Cardiac septum (tissue), 1 donor: ENCODE measurements at places on chromosomes 4 and X. TPM values are rescaled to one million over a fixed set of nuclear protein-coding genes. Genes with fewer than 3 reads are reported as not detected.

DNA sequence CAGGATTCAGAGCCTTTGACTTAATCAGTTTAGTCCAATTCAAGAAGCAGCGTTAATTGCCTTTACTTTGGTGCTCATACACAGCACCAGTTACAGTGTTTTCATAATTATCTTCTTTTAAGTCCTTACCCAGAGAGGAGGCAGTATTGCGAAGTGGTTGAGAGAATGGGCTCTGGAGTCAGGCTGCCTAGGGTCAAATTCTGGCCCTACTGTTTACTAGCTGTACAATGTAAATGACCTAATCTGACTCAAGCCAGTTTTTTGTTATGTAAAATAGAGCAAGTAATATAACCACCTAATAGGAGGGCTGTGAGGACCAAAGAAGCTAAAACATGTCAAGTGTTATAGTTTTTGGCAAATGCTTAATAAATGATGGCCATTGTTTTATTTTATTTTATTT is 27.6 kb downstream of the WDR44 start:
- no peak for DNase-seq

- DNase-seq: no peak
These were observed 41.8 kb downstream of the FGF13 start for GRCh38 chrX:138669693-138670092.

GRCh38 chrX:40323977-40324376 is 226.2 kb upstream of the BCOR start:
- DNase-seq: no peak

- DNase-seq: no peak
These were observed 24.2 kb downstream of the MAGED1 start for GRCh38 chrX:51917604-51918003.

DNA sequence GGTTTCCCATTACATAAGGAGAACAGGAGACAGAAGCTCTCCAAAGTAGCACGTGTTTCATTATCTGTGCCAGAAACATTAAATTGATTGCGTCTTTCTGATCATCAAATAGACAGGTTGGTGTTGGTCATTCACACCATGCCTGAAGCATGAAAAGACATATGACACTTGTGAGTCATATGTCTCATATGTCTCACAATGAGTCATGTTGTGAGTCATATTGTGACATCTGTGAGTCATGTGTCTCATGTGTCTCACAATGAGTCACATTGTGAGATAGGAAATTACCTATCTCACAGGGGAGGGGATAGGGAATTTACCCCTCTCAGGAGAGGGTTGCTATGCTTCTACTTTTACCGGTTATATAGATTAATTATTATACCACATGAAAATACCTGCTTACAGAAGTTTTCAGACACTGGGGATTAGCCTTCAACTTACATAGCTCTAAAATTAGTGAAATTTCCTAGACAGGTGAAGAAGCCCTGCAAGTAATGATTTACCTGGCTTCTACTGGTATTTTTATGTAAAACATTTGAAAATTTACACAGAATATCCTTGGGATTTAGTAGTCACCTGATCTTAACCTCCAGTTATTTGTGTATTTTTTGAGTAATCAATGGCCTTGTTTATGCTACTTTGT is 80.8 kb downstream of the NPFFR2 start:
- DNase-seq: no peak

GRCh38 chr4:173547889-173548288 is 17.9 kb upstream of the HAND2 start:
- no peak for DNase-seq

DNA sequence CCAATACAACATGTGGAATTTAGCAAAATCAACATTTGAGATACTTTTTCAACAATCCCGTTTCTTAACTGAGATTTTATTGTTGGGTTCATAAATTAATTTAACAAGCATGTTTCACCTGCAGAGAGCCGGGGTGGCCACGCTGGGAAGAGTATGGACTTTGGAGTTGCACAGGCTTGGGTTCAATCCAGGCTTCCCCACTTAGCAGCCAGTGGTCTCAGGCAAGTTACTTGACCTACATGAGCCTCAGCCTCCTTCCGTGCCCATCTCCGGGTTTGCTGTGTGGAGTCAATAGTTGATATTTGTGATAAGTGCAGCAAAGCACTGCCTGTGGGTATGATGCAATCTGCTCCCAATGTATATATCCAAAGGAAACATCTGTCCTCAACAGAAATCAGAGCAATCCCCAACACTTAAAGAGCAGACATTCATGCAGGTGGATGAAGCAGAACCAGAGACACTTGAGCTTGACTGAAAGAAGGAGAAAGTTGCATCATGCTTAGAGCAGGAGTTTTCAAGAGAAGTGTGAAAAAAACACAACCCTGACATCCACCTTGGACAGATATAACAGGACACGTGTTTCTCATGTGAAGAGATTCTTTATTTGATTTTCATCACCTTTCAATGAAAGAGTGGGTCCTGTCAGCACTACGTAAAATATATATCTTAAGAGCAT is 5.1 kb downstream of the CYTL1 start:
- no peak for DNase-seq

DNA sequence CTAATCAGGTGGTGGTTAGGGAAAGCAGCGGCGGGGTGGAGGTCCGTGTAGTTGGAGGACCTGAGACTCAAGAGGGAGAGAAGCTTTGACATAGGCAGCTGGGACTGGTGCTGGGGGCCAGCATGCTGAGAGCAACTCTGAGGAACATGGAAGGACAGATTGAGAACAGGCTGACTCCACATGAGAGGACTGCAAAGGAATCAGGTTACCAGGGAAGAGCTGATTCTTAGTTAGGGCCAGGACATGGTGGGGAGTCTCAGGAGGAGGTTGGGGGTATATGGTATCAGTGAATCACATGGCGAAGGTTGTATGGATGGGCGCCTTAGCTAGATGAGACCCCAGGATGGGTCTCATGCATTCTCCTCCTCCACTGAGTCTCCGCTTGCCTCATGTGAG is 264.0 kb upstream of the BOD1L1 start:
- no peak for DNase-seq

- DNase-seq: no peak
These were observed 31.2 kb downstream of the RPS6KA6 start for GRCh38 chrX:84156821-84157220.

DNA sequence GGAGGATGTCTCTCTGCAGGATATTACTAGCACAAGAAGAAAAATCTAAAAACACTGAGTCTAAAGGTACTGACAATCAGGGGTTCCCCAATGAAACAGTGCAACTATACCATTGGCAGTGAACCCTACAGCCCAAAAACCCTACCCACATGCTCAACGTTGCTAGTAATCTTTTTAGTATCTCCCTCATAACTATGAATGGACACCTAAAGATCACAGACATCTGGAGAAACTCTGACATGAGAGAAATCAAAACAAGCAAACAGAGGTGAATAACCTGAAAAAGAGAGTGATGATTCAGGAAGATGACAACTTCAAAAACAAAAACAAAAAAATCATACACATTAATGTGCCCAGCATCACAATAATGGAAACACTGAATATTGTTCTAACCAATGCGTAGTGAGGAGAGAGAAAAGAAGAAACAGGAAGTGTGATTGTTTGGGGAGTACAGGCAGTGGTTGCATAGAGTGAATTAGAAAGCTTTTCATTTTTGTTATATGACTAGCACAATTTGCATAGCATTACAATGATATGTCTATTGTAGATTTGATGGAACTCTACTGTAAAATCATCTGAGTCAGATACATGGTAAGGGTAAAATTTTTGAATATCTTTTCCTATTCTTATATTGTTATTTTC is 78.9 kb upstream of the FMR1 start:
- DNase-seq: no peak

GRCh38 chr4:184713887-184714286 is 20.0 kb downstream of the CENPU start:
- DNase-seq: no peak

DNA sequence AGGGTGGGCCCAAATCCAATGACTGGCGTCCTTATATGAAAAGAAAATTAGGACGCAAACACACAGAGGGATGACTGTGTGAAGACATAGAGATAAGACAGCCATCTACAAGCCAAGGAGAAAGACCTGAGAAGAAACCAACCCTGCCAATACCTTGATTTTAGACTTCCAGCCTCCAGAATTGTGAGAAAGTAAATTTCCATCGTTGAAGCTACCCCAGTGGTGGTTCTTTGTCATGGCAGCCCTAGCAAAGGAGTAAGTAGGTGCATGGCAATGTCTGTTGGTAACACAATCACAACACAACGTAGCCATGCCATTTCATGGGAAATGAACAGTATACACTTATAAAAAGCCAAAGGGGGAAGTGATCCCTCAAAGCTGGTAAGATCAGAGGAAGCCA is 25.3 kb downstream of the SMIM20 start:
- DNase-seq: no peak

- DNase-seq: no peak
These were observed 33.8 kb upstream of the SPANXN1 start for GRCh38 chrX:145213504-145213903.

GRCh38 chrX:143094417-143095023 is 68.8 kb downstream of the SPANXN4 start:
- no peak for DNase-seq

DNA sequence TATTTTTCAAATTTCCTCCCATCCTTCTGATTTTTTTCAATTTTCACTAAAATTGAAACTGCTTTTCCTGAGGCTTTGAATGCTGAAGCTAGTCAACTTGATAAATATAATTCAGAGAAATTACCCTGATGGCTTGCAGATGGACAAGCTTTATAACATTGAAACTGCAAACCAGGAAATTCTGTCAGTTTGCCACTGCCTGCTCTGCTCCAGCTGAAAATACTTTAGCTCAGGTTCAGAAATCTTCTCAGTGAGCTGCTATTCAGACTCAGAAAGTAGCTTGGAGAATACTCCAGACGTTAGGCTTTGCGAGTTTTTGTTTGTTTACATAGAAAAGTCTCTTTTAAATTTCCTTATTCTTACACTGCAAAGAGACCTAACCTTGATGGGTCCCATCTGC is 1574.7 kb downstream of the STIM2 start:
- no peak for DNase-seq

DNA sequence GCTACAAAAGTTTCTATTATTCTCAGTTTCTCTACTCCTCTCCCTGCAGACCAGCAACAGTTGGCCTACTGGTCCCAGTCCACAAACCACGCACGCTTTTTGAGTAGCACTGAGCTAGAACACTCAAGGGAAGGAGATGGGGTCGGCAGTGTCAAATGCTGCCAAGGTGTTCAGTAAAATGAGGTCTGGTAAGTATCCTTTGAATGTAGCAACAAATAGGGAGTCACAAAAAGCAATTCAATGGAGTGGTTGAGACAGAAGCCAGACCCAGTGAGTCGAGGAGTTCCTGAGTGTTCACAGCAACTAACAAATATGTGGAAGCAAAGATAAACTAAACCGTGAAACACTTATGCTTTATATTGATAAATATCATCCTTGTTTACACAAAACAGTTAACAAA is 355.7 kb downstream of the MID1IP1 start:
- no peak for DNase-seq

DNA sequence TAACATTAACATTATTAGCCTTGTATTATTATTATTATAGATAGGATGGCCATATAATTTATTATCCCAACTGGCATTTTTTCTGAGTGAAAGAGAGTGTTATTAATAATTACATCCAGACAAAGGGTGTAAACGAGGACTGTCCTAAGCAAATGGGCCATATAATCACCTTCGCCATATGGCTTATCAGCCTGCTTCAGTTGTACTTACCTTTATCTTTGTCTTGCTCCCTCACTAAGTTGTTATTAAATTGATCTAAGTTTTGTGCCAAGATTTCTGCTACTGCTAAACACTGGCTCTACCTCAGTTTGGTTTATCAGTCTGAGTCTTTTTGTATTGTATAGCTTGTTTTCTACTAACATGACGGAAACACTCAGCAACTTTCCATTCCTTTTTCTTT is 76.9 kb downstream of the STIM2 start:
- DNase-seq: no peak

GRCh38 chr4:13171292-13172057 is 312.7 kb downstream of the RAB28 start:
- no peak for DNase-seq

DNA sequence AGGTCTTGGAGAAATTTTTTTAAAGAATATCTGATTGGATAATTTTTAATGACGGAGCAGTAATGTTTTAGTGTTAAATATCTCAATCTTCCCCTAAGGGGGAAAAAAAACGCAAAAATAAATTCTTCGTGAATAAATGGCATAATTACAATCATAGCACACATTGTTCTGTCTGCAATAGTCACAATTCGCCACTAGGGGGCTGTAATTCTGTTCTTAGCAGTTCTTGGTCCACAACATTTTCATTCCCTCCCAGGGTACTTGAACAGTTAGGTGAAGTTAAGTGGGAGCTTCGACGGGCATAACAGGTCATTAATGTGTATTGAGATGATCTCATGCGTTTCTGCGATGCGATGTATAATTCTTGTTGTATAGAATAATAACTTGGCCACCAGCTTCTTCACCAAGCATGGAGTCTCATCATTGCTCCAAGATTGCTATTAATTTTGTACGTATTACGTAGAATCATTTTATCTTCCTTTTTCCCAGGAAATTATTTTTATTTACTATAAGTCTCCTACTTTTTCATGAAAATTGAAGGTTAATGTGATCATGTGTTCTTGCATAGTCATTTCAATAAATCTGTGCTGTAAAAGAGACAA is 27.2 kb downstream of the HTR2C start:
- DNase-seq: no peak

DNA sequence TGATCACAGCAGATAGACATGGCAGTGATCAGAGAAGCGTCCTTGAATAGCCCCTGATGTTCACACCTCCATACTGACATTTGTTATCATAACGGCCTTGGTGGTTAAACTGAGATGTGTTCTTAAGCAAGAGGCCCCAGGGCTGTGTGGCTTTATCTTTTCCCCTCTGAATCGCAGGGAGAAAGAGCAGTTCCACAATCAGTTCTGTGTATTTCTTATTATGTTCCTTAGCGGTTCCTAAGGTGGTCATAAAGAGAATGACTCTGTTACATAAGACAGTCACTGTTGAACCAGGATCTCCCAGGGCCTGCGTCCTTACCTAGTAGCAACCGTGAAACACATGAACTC is 52.8 kb upstream of the CBR4 start:
- no peak for DNase-seq

Gene SPANXN3
- not detected for total RNA-seq

Gene SRPX2
- total RNA-seq: 14.2 TPM

Gene FREM3
- not detected for total RNA-seq

Gene GAGE2A
- not detected for total RNA-seq

Gene PPP1R2C
- total RNA-seq: not detected

Gene AFAP1
- total RNA-seq: 8.7 TPM

Gene OPRPN
- not detected for total RNA-seq

Gene HDAC8
- 23.4 TPM for total RNA-seq

Gene USP46
- 111 TPM for total RNA-seq

Gene UGT2B15
- not detected for total RNA-seq

Gene CXCL3
- total RNA-seq: 0.43 TPM

Gene HEPH
- total RNA-seq: 47.7 TPM

Gene PORCN
- total RNA-seq: 12.9 TPM

Gene TENM3
- 3.9 TPM for total RNA-seq

Gene PWWP3B
- total RNA-seq: 11.5 TPM

Gene SLC9B1
- total RNA-seq: 0.86 TPM

Gene BLOC1S4
- total RNA-seq: 7.5 TPM

Gene CCNA2
- total RNA-seq: 0.38 TPM

Gene PPAT
- 2.3 TPM for total RNA-seq
